Stimulated activated CD8-positive, alpha-beta memory T cell treated with anti-CD3 and anti-CD28 coated beads, Interleukin-7, amount 100 ng/mL, for 48 hours (primary cell): ENCODE measurements at places on chromosomes 1 and 21.

DNA sequence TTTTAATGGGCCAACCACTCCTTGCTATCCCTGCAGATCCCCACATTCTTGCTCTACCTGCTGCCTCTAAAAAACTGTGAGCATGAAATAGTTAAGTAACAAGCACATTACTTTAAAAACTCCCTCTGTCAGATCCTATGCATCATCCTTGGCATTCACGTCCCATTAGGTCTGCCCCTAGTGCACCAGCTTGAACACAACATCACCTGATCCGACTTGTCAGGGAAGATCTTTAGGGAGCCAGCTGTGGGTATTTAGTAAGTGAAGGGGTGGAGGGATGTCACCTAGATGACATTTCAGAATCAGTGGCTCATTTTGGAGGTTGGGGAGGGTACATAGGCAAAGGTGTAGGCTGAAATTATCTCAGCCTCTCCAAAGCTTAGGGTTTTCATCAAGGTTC is 33.5 kb downstream of the RXRG start:
- DNase-seq = no peak

GRCh38 chr1:19080721-19081120 is 124.2 kb upstream of the IFFO2 start:
- DNase-seq = no peak

DNA sequence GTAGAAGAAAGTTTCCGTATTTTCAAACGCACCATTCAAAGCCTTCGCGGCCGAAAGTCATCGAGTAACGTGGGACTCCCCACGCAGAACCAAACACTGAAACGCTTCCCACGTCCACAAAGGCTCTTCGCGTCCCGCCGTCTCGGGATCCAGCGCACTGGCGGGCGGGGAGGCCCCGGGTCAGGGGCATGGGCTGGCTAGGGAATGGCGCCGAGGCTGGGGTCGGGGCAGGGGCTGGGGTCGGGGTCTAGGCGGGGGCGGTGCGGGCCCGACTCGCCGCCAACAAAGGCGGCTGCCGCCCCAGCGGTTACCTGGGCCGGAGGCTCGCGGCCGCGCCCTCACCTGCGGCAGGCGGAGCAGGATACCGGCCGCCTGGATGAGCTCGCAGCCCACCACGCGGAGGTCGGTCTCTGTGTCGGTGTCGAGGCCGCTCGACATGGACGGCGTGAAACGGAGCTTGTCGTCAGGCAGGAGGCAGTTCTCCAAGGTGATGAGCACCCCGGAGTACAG is 403 bp downstream of the CCNL2 start:
- no peak for DNase-seq

GRCh38 chr1:119410961-119411360 is 4.0 kb upstream of the HSD3B2 start:
- DNase-seq = no peak

DNA sequence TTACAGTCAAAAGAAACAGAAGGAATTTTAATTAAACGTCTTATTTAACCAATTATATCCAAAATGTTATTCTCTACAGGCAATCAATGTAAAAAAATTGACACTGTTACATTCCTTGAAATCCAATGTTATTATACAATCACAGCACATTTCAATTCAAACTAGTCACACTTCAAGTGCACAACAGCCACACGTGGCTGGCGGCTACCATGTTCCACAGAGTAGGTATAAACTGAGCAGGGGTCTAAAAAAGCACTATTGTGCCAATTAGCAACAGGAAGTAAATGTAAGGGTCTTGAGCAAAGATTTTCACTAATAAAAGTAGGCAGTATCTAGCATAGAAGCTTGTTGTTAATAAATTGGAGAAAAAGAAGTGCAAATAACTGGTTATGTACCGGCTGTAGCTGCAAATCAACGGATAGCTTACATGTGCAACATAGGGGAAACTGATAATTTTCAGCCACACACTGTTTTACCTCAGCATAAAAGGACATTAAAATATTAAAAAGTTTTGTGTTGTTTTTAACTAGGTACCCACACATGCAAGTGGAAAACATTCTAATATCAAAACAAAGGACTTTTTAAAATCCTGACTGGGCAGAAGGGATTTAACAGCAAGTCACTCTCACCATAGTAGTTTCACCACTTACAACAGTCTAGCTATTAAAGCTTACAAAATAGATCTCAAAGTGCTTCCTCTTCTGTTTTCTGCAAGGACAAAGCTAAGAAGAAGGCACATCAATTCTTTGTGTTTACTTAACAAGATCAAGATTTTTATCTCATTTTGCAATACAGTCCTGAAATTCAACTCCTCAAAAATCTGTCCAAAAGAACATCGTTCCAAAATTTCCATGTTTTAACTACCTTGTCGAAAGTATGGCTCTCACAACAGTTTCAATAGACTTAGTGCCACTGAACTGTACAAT is 2.5 kb downstream of the CSDE1 start:
- no peak for DNase-seq
